ENCODE measurements at places on chromosomes 11 and 22.

GRCh38 chr22:43393132-43393843 lies 18.5 kb upstream of the MPPED1 start:
- no peak for DNase-seq

GRCh38 chr11:75246671-75247350 lies 6.2 kb downstream of the TPBGL start:
- DNase-seq, result no peak

- no peak for DNase-seq
Observed at GRCh38 chr11:42255906-42256305, 796.5 kb upstream of the LRRC4C start.

DNA sequence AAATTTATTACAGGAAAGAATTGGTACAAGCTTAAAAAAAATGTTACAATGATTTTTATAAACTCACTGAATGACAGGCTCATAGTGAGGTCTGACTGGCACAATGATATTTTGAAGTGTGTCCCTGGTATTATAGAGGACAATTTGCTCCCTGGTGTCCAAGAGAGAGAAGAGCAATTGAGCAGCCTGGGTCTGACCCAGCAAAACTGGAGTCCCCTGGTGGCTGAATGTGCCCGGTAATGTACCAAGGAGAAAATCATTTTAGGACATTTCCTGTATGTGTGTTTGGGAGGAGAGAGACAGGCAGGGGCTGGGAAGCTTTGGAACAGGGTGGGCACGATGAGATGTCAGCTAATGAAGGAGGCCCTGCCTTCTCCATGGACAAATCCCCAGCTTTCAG lies 125.3 kb downstream of the APOL5 start:
- DNase-seq, result peak; percentile 24

DNA sequence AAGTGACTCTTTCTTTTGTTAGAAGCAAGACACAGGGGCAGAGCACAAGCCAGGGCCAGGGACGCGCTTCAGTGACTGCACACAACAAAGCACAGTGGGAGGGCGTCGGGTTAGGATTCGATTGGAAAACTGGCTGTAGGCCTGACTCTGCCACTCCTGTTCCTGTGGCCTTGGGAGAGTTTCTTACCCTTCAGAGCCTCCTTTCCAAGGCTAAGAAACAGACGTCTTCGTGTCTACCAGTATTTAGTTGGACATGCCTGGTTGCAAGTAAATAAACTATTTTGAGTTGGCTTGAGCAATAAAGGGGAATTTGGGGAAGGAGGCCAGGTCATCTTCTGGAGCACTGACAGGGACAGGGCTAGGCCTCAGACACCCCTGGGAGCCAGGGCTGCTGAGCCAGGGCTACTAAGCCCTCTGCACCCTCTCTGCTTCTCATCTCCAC lies 549.1 kb downstream of the INSC start:
- DNase-seq, result no peak

GRCh38 chr11:102936864-102937509 lies 18.5 kb downstream of the MMP13 start:
- no peak for DNase-seq

DNA sequence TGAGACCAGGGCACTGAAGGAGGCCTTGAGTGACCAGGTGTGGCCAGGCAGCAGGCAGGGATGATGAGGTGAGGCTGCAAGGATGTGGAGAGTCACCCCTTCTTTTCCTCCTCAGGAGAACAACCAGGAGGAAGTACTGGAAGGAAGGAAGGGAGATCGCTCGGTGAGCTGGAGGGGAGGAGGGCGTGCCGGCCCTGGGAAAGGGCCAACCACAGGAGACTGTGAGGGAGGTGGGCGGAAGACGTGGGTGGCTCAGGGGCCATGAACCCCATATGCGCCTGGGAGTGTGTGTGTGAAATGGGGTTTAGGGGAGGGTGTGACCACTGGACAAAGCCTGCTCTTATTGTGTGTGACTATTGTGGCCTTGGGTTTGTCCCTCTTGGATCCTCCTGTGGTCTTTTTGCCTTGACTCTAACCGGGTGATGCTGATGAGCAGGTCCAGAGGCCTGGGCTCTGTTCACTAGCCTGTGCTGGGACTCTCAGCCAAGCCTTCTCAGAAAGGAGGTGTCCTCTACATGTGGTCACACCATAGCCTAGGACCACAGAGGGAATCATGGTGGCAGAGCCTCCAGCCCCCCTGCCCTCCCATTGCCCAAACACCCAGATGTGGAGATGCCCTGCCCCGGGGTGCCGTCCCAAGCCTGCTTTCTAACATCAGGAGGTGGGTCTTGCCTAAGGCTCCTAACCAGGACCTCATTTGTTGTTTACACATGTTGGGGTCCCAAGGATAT lies 41.3 kb upstream of the TUB start:
- DNase-seq, result no peak

GRCh38 chr11:71145368-71145767 lies 107.0 kb downstream of the SHANK2 start:
- DNase-seq, result no peak

DNA sequence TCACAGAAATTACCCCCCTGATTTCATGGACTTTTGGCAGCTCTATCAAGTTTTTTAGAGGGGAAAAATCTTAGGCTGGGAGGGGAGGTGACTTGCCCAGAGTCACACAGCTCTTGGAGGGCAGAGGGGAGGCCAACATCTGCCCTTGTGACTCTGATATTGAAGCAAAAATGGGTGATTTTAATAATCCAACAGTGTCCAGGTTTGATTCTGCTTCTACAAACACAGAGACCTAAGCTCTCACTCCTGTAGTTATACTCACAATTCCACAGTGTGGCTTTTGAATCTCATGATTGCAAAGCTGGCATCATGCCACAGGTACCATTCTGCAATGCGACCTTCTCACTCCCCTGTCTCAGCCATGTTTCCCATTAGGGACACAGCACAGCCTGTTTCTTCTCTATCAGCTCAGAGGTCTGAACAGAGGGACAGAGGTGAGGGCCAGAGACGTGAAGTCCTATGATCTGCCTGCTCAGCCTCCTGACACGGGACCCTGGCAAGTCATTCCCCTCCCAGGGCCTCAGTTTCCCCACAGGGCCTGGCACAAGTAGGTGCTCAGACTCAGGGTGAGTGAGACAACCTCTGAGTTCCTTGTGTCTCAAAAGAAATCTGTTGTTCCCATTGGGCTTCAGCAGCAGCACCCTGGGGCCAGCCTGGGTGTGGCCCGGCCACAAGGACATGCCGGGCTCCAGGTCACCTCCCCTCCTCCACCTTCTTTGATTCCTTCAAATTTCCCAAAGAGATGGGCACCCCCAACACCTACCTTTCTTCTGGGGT lies 766 bp downstream of the APOL2 start:
- DNase-seq, result no peak

DNA sequence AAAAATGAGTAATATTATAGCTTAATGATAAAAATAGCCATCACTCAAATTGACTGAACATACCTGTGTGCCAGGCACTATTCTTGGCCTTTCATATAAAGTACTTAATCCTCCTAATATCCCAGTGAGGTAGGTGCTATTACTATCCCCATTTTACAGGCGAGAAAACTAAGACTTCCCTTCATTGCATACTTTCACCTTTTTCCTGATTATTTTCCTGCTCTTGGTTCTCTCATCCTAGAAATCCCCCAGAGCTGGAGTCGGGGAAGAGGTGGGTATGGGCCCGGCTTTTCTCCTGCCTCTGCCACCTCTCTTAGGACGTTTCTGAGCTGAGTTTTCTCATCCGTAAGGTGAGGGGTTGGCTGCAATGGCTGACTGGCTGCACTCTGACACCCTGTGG lies 2.2 kb downstream of the NPTXR start:
- no peak for DNase-seq

GRCh38 chr11:58654908-58655296 lies 32.4 kb downstream of the CNTF start:
- no peak for DNase-seq

GRCh38 chr11:30635401-30635989 lies 49.3 kb upstream of the MPPED2 start:
- DNase-seq, result no peak

DNA sequence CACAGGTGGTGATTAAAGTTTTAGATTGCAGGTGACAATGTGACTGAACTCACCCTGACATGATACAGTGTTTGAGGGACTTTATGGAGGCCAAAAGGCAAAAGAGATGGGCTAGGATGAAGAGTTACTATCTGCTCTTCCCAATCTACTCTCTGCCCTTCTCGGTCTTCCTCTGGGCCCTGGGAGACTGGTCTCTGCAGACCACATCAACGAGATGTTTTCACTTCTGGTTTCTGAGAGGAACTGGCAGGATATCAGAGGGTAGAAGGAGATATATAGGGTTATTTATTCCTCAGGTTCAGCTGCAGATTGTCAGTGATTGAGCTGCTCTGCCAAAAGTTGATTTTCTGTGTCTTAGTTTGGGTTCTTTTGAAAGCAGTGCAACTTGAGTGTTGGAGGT lies 32.4 kb upstream of the CD44 start:
- no peak for DNase-seq

GRCh38 chr11:115576606-115577380 lies 72.6 kb upstream of the CADM1 start:
- DNase-seq, result no peak

DNA sequence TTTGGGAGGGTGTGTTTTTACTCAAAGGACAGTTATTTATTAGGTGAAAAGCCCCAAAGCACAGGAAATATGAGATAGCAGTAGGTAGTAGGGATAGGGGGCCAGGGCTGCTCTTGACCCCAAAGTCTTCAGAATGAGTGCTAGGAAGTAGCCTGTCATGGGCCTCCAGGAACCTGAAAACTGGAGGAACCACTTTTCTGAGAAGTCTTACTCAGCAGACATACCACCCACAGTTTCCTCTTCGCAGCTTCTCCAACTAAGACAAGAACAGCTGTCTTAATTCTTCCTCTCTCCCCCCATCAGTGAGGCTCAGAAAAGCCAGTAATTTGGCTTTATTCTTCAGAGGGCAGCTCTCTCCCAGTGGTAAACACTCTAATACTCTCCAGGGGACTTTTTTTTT lies 84.0 kb upstream of the CTSC start:
- no peak for DNase-seq

GRCh38 chr22:19851291-19852176 lies 3.1 kb downstream of the GNB1L start:
- no peak for DNase-seq

DNA sequence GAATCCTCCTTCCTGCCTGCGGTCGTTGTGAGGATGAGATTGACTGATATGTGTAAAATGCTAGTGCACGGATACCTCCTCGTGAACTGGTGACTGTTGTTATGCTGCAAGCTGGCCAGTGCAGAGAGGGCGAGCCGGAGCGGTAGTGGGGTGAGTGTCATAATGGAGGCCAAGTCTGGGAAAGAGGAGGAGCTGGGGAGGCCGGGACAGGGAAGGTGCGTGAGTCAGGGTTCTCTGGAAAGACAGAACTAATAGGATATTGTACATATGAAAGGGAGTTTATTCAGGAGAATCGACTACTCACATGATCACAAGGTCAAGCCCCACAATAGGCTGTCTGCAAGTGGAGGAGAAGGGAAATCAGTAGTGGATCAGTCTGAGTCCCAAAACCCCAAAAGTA lies 56.8 kb upstream of the FADD start:
- no peak for DNase-seq

GRCh38 chr11:121520243-121521144 lies 67.7 kb upstream of the SORL1-AS1 start:
- DNase-seq, result no peak

DNA sequence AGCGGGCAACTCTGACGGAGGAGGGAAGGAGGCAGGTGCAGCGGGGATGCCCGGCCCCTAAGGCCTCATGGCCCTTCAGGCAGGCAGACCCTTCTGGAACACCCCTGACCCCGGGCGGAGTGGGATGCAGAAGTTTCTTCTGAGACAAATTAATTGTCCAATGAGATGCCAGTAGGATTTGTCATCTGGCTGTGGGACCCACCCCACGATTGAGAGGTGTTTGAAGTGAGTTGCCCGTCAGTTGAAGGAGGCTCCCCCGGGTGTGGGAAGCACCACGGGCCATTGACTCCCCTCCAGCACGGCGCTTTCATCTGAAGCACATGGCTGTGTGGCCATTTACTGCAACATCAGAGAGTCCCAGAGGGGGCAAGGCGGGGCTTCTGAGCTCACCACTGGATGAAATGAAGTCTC lies 527.8 kb downstream of the BRD1 start:
- DNase-seq, result no peak

DNA sequence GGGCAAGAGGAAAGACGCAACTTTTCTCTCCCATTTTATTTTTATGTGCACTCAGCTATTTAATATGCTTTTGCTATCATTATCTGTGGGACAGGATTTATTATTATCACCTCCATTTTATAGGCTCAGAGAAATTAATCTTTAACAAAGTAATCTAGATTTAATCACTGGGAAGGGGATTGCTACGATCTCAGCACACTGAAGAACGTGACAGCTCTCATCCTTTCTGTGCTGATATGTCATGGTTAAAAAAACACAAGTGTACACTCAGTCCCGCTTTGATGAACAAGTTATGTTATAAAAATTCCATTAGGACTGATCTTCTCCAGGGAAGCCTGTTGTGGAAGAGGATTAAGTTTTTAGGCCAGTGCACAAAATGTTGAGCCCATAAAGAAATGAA lies 37.6 kb downstream of the CYB5R2 start:
- DNase-seq, result no peak

Measured in NCI-H524 treated with DMSO at 0.1 percent for 48 hours (cell line).